Stimulated activated CD4-positive, alpha-beta T cell treated with anti-CD3 and anti-CD28 coated beads, TNF-alpha, amount 100 ng/mL, for 4 hours (primary cell): ENCODE measurements at places on chromosomes 7 and 10.
A peak's percentile ranks its signal among the peaks of the same experiment; 100 is the strongest.

DNA sequence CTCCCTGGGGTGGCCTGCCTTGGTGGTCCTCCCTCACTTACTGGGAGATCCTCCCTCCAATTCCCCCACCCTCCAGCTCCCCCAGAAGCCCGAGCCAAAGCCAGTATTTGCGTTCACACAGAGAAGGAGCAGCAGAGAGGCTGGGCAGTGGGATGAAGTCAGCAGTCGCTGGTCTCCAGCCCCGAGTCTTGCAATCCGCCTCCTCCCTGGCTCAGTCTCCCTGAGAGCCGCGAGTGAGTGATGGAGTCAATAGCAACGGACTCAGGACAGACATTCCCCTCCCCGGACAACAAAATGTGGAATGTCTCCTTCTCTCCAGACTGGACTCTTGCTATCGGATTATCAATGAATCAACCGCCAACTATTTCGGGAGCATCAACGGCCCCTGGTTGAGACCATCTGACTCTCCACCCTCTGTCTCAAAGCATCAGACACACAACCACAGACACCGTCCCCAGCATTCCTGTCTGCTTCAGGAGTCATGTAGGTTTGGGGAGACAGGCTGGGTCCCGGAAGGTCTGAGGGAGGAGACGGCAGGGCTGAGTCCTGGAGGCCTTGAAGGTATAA lies 178.4 kb downstream of the SH3PXD2A start:
- DNase-seq, result no peak

GRCh38 chr7:127911968-127912511 lies 119.2 kb downstream of the LRRC4 start:
- DNase-seq, result no peak

- DNase-seq, result no peak
These were observed 82.1 kb upstream of the SLC26A5 start for GRCh38 chr7:103528152-103528551.

DNA sequence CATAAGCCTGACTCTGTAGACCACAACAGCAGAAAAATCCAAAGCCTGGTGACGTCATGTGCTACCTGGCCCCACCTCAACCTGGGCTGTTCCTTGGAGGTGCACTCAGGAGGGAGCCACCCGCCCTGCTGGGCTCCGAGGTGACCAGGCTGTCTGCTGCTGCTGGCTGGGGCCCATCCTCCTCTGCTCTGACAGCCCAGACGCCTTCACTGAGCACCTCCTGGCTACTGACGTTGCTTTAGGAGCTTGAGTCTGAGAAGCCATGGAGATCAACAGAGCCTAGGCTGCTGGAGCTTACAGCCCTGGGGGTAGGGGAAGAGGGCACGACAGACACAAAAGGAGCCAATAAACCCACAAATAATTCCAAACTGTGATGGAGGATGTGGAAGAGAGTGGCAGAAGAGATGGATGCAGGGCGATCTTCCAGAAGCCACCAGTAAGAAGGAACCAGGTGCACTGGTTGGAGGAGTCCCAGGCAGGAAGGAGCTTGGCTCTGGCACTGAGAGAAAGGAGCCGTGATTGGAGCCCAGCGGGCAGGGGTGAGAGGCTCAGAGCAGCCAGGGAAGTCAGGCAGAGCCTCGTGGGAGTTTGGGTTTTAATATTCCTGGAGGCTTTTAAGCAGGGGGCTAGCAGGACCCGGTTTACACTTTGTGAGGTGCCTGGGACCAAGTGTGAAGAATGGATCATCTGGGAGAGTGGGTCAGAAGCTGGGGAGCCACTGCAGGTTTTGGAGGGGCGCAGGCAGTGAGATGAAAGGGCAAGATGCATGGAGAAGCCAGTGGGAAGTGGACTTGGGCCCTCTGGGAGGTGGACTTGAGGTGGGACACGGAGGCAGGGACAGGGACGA lies 1.7 kb upstream of the PTPRE start:
- DNase-seq, result no peak

DNA sequence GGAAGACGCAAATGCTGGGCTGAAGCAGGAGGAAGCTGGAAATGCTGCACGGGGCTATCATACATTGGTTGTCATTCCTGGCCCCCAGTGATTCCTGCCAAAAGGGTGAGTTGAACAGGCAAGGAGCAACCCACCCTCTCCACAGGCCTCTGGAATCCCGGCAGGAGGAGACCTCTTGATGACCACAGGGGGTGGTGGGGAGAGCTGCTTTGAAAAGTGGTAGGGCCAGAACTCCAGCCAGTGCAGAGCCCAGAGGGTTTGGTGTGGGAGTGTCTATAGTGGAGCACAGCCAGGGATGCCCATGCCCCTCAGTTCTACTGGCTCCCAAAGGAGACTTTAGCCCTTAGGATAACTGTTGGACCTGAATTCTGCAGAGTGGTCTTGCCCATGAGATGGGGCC lies 89.2 kb downstream of the SAMD9 start:
- no peak for DNase-seq

DNA sequence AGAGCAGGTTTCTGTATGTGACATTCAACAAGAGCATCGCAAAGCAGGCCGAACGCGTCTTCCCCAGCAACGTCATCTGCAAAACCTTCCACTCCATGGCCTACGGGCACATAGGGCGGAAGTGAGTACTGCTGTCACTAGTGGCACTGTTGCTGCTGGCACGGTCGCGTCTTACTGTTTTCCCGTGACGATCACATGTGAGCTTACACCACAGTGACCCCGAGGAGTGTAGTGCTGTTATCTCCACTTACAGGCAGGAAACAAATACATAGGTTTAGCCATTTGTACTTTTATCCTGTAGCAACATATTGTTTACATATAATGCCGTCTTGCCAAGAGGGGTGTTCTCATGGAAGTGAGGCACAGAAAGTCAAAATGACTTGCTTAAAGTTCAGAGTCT lies 25.4 kb downstream of the FBH1 start:
- DNase-seq, result no peak

GRCh38 chr10:79444199-79445119 lies 965 bp downstream of the ZCCHC24 start:
- peak; percentile 33 for DNase-seq

- no peak for DNase-seq
These were observed 144.5 kb downstream of the FRMD4A start for GRCh38 chr10:14186245-14186644.

GRCh38 chr10:77016278-77016815 lies 621.3 kb downstream of the KCNMA1 start:
- no peak for DNase-seq

GRCh38 chr7:57218196-57218716 lies 86.0 kb upstream of the ZNF479 start:
- DNase-seq, result no peak

DNA sequence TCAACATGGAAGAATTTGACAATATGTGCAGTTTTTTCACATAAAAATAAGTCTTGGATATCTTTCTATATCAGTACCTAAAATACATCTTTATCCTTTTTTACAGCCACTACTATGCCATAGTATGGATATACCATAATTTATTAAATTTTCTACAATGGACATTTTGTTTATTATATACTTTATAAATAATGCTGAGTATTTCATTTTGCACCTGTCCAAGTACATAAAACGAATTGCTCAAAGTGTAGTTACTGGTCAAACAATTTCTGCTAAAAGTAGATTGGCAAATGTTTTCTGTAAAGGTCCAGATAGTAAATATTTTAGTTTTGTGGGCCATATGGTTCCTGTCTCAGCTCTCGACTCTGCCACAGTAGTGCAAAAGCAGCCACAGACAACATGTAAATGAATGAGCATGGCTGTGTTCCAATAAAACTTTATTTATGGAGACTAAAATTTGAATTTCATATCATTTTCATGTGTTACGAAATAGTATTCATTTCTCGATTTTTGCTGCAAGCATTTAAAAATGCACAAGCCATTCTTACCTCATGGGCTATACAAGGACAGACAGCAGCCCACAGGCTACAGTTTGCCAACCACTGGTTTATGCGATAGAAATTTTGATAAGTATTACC lies 96.9 kb upstream of the STEAP1B start:
- DNase-seq, result no peak

DNA sequence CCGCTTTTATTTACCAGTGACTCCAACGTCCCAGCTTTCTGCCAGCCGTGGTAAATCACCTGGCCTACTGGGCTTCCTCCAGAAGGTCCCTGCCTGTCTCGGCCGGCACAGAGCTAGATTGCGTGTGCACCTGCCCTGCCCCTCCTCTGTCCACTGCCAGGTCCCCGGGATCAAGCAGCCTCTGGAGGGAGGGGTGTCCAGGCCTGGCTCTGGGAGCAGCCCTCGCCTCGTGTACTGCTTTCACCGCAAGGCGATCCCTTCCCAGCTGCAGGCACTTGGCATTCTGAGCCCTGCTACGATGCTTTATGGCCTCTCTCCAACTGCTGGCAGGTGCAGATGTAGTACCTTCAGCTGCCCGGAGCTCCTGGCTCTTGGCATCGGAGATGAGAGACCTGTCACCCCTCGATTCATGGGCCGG lies 7.4 kb downstream of the SLC29A3 start:
- DNase-seq, result no peak

GRCh38 chr10:60810437-60811182 lies 32.3 kb downstream of the CDK1 start:
- no peak for DNase-seq

DNA sequence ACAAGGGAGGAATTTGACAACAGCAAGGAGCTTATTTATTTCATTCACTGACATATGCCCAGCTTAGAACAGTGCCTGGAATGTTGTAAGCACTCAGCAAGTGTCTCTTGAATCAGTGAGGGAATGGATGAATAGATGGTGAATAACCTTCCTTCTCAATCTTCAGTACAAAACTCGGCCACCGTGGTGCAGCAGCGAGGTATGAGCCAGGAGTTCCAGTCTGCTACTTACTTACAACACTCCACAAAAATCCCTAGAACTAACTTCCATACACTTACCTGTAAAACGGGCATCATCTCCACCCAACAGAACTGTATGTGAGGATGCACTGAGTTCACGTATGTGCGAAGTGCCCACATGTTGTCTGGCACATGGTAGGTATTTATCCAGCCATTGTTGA lies 237.4 kb downstream of the WDR11 start:
- no peak for DNase-seq

GRCh38 chr10:128440513-128441160 lies 314.4 kb upstream of the MKI67 start:
- DNase-seq, result no peak

- DNase-seq, result no peak
These were observed 36.1 kb upstream of the COMMD3 start for GRCh38 chr10:22280078-22280477.
